Activated CD4-positive, alpha-beta memory T cell treated with anti-CD3 and anti-CD28 coated beads, Interleukin-2, amount 10 ng/mL, durations not matched to agents 7 days and 5 days (primary cell): ENCODE measurements at places on chromosomes 2 and 18. TPM values are rescaled to one million over a fixed set of nuclear protein-coding genes. Genes with fewer than 3 reads are reported as not detected.

- DNase-seq: peak; percentile 80
These were observed 8.5 kb downstream of the HES6 start for GRCh38 chr2:238231251-238231793.

DNA sequence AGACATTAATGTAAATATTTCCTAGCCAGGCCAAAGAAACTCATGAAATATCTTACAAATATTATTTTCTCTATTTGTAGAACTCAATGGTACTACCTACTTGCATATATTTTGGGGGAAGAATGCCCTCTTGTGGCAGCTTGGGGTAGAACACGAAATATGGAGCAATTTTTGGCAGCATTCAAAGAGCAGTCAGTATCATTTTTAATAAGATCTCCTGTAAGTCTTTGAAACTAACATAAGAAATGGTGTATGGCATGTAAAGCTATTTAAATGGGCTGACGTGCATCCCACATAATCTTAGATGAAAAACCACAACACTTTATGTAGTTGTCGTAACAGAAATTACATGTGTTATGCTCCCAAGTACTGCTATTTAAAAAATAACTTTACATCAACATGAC is 62.3 kb upstream of the CCDC195 start:
- peak; percentile 65 for DNase-seq

GRCh38 chr2:86372133-86372532 is 34.7 kb upstream of the REEP1 start:
- no peak for DNase-seq

GRCh38 chr18:45174629-45175136 is 440.6 kb upstream of the SLC14A2 start:
- no peak for DNase-seq

GRCh38 chr2:204691911-204692510 is 146.7 kb downstream of the PARD3B start:
- DNase-seq: peak; percentile 19

Gene MC4R
- total RNA-seq: not detected

Gene POTEC
- total RNA-seq: not detected

DNA sequence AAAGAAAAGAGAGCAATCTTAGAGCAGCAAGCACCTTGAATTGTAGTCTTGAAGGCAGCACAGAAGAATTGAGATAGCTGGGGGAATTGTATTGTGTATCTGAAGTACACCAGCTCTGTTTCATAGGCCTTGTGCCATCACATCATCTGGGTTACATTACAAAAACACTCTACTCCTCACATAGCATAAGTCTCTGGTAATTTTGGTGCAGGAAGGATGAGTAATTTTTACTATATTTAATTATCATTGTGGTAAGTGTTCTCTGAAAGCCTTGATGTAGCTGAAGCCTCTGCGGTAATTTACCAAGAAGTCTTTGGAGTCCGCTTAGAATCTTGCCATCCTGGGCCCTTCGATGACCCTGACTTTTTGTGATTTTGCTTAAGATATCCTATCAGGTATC is 291.1 kb downstream of the ARHGAP15 start:
- DNase-seq: no peak

Gene MERTK
- total RNA-seq: 0.20 TPM

DNA sequence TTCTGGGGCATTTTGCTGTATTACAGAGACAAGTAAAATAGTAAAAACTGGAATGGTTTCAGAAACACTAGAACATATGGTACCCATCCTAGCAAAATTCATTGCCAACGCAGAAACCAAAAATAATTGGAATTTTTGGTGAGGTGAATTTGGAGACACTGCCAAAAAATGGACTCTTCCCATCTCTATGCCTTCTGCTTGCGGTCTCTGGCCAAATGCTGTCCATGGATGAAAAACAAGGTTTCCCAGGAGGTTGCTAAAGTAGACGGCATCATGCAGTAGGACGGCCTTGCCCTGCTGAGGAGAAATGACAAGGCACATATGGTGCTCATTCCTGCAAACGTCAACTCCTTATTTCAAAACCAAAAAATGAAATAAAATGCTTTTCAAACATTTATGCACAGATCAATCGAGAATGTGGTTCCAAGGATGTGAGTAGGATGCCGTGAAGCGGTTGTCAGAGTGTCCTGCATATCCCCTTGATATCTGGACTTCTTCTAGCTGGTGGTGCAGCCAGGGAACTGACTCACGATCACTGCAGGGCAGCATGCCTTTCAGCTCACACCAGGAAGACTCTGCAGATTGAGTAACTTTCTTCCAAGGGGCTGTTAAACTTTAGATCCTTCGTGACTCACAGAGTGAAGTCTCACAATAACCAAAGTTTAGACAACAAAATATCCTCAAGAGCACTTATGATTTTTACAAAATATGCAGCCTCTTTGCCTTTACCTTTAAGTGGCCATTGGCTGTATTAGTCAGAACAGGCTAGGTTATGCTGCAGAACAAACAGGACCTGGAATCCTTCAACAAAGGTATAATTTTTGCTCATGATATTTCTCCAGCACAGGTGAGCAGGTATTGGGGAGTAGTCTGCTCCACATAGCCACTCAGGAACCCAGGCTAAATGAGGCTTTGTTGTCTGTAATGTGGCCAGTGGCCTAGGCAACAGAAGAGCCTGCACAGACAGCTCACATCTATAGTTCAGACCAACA is 149.4 kb upstream of the NDUFV2 start:
- DNase-seq: no peak

DNA sequence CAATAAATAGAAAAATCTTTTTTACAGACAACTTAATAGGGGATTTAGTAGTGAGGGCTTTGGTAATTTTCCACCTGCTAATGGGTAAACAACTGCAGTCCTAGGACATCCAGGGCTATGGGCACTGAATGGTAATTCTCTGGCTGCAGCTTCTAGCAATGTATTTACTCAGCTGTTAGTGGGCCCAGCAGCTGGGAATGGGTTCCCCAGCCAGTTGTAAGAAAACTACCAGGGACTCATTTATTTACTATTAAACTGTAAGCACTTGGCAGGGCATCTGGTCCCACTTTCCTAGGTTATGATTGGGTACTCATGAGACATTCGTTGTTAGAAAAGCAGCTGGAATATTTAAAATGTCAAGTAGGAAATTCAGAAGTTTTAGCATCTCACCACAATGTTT is 363.8 kb upstream of the TRIB2 start:
- DNase-seq: no peak
